ENCODE measurements at places on chromosomes 3 and 15. TPM values are rescaled to one million over a fixed set of nuclear protein-coding genes. Genes with fewer than 3 reads are reported as not detected.

DNA sequence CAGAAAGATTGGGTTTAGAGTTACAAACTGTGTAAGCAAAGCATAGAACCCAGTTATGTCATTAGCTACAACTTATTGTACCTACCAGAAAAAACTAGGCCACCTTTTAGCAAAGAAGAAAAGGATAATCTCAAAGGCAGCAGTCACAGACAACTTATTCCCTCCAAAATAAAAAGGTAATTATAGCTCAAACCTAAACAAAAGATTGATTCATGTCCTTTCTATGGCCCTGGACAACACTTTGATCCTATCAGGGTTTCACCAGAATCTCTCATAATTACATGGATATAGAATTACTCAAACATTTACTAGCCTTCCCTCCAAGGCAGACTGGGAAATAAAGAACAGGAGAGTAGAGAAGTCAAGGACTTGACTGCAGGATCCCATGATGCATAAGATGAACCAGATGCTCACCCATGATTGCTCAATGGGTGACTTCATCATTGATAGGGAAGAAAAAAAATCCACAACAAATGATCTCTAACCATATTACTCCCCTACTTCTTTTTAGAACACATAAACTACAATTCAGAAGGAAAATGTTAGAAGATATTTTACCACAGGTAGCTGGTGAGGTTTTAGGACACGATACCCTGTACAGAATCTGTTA lies 17.4 kb downstream of the DET1 start:
- no peak for DNase-seq

DNA sequence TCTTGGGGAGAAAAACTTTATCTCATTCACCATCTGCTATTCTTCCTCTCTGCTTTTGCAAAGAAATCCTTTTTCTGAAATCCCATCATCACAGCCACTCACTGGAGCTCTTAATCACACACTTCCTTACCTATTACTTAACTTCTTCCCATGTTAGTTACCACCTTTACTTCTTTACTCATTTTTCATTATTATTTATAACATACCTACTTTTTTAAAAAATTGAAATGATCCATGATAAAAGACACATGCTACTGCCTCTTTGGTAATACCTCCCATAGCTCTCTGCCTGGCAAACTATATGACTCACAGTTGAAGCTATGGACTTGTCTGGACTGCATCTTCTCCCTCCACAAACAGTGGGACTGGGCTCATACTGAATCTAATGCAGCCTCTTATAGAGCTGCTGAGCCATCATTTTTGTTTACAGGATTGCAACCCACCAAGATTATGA lies 150.3 kb downstream of the TNIK start:
- no peak for DNase-seq

DNA sequence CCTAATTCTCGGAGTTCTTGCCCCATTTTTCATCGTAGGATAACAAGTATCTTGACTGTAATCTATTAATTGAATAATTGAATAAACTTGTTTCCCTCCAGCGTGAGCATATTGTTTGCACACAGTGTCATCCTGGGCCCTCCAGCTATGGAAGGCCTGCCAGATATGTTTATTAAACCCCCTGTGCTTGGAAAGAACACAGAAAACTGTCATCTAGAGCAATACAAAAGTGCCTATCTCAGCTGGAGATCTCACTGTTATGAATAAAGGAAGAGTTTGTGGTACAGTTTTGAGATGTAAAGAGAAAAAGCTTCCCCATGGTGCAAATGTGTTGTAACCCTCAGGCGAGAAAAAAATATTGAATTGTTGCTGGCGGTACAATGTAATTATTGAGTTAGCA lies 405.9 kb downstream of the SOX2 start:
- no peak for DNase-seq

DNA sequence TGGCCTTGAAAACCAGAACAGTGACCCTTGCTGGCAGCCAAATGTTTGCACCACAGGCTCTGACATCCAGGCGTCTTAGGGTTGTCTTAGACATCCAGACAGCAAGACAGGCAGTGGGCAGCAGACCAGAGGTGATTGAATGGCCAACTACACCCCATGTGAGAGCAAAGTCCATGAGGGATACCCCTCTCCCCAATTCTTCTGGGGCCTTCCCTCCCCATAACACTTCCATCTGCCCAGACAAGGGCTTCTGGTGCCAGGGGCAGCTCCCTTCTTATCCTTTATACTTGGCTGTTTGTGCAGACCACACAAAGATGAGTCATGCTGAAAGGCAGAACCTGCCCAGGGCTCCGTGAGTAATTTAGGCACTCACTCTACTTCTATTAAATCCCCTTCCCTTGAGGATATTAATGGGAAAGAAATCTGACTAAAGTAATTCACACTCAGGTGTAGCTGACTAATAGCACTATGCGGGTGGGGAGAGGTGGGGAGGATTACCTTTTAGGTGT lies 257.9 kb downstream of the UACA start:
- DNase-seq = no peak

- DNase-seq = no peak
Measured at GRCh38 chr3:53716998-53717397, 129.2 kb downstream of the CHDH start.

GRCh38 chr3:193134856-193135255 lies 106.2 kb upstream of the PLAAT1 start:
- no peak for DNase-seq

DNA sequence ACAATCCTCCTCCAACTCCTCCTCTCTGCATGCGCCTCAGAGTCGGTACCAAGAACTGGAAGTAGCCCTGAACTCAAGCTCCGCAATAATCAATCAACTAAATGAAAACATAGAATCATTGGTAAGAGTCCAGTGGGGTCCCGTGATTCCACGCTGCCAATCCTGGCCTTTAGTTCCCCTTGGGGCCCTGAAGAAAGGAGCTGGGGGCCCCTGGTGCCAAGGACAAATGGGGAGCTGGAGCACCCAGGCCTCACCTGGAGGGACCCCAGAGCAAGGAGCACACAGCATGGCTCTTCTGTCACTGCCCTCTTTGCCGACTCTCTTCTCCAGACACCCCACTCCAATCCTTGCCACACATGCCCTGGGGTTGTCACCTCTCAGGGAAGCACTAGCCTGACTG lies 80.3 kb downstream of the ADAMTS7 start:
- DNase-seq = no peak

GRCh38 chr3:77254967-77255831 lies 215.3 kb downstream of the ROBO2 start:
- no peak for DNase-seq

- DNase-seq = no peak
Measured at GRCh38 chr3:99714146-99714545, 75.8 kb downstream of the COL8A1 start.

DNA sequence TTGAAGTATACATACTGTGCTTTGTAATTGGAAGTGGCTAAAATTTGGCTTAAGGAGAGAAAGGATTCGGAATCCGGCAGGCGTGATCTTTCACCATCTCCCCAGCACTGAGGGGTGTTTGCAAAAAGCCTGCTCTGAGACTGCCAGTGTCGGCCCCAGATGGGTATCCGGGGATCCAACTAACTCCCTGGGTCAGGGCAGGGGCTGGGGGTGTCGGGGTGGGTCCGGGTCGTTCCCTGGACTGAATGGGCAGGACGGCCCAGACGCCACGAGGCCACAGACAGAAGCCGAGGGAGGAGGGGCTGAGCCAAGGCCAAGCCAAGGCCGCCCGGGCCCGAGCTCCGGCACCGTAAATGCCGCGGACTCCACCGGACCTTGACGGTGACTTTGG lies 349 bp downstream of the PPIB start:
- DNase-seq = peak; percentile 79

GRCh38 chr3:168952551-168952950 lies 711.0 kb downstream of the MECOM start:
- DNase-seq = no peak

DNA sequence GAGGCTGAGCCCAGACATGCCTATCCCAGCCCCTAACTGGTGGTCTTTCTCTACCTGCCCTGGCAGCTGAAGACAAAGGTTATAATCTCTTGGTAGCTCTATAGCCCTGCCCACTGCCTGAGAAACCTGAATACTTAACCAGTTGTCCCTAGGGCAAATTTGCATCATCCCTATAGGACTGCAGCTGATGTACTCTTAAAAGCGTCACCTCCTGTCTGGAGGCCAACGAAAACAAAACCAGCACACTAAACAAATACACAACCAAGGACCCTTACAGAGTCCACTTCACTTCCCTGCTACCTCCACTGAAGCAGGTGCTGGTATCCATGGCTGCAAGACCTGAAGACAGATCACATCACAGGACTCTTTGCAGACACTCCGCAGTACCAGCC lies 98.0 kb downstream of the KCNAB1 start:
- DNase-seq = no peak

GRCh38 chr3:52570076-52570475 lies 33.7 kb downstream of the UQCC5 start:
- no peak for DNase-seq

Gene IQCF5
- not detected for total RNA-seq

Gene HRG
- not detected for total RNA-seq

Gene RTP4
- total RNA-seq = 0.42 TPM

Gene CTXN2
- total RNA-seq = not detected

Gene NLGN1
- 2.2 TPM for total RNA-seq

Gene FMN1
- total RNA-seq = 44.2 TPM

Gene CNTN3
- 0.72 TPM for total RNA-seq

Measured in suprapubic skin (tissue), 4 donors.